Fibroblast of lung (primary cell): ENCODE measurements at places on chromosomes 6 and 20.

DNA sequence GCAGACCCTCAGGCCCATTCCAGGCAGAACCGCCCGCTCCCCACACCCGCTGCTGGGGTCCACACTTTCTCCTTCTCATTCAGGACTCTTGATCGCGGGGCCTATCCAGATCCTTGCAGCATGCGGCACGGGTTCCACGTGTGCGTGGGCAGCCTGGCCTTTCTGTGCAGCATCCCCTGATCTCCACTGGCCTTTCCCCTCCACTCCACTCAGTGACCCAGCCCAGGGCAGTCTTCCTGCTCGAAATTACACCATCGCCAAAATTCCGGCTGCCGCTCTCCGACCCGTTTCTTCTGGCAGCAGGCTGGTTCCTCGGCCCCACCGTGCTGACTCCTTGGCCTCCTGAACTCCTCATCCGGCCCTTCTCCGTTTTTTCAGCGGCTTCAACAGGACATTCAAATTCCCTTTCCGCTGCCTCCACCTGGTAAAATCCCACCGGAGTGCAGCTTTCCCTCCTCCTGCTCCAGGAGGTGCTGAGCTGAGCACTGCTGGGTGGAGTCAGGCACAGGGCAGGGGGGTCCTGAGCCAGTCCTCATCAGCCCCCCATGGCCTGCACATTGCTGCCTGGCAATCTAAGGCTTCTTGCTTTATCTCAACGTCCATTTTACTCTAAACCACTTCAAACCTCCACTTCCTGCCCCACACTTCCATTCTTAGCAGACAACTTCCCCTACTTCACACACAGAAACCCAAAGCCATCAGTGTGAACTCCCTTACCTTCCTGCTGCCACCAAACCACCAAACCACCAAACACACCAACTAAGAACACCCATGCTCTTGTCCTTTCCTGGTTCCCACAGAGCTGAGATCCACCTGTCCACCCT is 9.0 kb downstream of the SFT2D1 start:
- no peak for DNase-seq

- DNase-seq = no peak
Observed at GRCh38 chr6:170371588-170371987, 65.0 kb downstream of the FAM120B start.

- DNase-seq = peak; percentile 17
Observed at GRCh38 chr6:20610636-20611370, 76.5 kb downstream of the CDKAL1 start.

DNA sequence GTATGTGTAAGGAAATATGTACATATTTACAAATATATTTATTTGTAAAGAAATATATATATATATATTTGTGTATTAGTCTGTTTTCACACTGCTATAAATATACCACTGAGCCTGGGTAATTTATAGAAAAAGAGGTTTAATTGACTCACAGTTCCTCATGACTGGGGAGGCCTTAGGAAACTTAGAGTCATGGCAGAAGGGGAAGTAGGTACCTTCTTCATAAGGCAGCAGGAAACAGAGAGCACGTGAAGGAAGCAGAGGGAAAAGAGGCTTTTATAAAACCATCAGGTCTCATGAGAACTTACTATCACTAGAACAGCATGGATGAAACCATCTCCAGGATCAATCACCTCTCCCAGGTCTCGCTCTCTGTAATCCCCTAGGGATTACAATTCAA is 644.5 kb upstream of the HS3ST5 start:
- no peak for DNase-seq

DNA sequence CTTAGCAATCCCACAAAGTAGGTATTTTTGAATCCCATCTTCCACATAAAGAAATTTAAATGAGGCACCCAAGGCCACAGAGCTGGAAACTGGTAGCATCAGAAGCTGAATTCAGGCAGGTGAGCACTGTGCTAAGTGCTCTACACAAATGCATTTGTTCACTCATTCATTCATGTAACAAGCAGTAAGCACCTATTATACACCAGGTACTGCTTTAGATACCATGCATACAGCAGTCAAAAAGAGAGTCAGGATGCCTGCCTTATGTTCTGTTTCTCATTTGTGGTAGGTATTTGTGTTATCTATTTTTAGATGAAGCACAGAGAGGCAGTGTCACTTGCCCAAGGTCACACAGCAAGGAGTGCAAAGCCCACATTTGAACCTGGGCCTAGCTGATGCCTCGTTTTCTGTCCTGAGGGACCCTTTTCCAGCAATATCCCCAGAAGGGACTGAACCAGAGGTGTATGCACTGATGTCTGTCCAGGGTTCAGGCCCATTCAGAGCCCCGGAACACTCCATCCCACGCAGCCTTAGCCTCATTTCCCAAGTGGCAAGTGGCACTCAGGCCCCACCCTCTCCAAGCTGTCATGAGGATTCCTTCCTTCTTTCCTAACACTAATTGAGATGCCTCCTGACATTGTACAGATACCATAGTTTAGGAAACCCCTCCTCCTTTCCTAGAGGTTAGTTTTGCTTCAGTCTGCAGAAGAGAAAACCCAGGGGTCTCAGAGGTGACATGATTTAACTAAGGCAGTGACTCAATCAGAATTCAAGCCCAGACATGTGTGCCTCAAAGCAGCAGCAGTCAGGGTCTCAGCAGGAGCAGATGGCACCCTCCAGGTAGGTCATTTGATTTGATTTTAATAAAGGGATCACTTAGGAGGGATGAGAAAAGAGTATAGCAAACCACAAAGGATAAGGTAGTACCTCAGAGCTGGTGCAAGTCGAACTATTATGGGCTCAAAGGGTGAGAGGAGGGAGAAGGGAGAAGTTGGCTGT is 61.2 kb upstream of the SIRPA start:
- DNase-seq = no peak

DNA sequence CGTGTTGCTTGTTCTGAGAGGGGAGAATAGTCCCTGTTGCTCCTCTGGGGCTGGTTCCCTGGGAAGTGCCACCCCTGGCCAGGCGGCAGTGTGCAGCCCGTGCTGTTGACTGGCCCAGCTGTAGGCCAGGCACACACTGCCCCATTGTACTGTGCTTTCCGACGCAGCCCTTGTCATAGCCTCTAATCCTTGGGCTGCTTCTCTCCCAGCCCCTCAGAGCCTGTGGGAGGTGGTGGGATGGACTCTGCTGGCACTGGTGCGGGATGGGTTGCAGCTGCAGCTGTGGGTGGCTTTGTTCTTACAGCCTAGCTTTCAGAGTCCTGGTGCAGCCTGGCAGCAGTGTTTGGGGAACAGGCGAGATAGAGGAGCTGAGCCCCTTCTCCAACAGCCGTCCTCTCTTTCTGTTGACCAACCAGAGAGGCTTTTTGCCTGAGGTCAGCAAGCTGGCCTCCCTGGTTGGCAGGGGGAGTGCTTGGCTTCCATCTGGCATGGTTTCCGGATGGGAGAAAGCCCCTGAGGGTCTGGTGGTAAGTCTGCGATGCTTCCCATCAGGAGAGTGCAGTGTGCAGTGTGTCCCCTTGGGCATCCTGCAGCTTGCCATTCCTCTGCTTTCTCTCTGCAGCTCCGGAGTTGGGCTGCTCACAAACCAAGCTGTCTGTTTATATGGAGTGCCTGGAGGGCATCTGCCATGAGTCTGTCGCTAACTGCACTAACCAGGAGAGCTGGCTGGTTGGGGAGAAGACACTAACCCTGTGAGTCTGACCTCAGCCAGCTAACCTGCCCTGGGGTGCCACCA is 12.1 kb downstream of the TJAP1 start:
- DNase-seq = no peak

- no peak for DNase-seq
Observed at GRCh38 chr6:78896227-78896626, 28.9 kb downstream of the IRAK1BP1 start.

DNA sequence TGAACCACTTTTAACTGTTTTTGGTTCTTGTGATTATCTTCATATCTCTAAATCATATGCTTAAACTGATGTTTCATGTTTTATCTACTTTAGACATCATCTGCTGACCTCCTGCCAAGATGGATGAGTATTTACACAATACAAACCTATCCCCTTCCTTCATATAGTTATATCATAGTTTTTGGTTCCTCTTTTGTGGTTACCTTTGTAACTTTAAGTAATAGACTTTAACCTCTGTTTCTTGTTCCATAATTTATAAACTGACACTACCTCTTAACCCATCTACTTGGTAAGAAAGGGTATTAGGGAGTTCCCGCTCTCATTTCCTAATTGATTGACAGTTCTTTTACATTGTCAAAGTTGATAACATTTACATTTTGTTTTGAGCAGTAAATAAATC is 11.9 kb downstream of the PCMT1 start:
- DNase-seq = no peak

GRCh38 chr6:127481111-127481510 is 21.9 kb upstream of the KIAA0408 start:
- DNase-seq = no peak

- no peak for DNase-seq
Observed at GRCh38 chr6:147709396-147710272, 201.1 kb downstream of the SAMD5 start.

DNA sequence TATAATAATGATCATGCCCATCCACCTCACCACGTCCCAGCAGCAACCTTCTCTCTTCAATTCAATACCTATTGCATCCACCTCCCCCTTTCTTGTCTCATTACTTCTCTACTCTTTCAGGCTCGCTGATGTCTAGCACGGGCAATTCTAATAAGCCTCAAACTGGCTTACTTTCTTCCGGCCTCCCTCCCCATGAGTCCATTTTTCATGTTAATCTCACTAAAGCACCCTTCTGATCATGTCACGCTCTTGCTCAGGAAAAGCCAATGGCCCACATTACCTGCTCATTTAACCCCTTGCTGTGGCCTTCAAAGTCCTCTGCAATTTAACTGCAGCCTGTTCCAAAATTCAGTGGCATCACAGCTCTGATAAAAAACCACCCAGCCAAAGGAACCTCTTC is 105.1 kb downstream of the UTRN start:
- DNase-seq = no peak

DNA sequence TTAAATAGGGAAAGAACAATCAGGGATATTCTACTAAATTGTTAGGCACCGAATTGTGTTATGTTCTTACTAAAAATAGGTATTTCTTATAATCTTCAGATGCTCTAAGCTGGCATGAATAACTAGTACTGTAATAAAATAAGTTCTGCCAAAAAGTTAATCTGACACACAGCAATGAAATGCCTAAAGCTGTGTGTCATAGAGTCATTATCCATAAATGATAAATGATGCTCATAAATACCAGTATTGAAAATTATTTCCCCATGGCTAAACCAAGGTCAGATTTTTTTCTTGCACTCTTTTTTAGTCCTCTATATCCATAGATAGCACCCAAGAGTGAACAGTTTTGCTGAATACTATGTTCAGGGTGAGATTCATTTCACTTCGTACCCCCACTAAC is 11.7 kb upstream of the PRIM2 start:
- DNase-seq = peak; percentile 42

DNA sequence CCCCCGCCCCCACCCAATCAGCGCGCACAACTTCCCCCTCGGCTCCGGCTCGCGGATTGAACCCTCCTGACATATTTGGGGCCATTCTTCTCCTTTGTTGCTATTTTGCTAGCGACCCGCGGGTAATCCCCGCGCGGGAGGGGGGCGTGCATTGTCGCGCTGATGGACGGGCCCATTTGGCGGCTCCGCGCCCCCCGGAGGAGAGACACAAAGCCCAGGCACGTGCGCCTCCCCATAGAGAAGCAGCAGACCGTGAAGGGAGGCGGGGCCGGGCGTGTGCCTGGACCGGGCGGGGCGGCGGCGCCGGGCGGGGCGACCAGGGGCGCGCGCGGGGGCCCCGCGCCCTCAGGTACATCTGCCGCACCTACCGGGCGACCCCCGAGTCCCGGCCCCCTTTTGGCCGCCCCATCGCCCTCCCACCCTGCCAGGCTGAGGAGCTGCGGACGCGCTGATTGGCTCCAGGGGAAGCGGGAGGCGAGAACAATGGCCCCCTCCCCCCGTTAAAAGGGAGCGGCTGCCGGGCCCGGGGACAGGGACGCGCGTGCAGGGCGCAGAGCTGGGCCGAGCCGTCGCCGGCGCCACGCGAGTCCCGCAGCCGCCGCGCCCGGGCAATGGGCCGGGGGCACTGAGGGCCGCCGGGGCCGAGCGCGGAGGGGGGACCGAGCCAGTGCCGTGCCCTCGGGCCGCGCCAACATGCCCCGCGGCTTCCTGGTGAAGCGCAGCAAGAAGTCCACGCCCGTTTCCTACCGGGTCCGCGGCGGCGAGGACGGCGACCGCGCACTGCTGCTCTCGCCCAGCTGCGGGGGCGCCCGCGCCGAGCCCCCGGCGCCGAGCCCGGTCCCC is at the start of gene INSM1:
TSS of gene INSM1 (plus strand) at position 530 of the 843 bp plus-strand sequence. CDS start at position 694, 164 bp downstream.
- DNase-seq = no peak

DNA sequence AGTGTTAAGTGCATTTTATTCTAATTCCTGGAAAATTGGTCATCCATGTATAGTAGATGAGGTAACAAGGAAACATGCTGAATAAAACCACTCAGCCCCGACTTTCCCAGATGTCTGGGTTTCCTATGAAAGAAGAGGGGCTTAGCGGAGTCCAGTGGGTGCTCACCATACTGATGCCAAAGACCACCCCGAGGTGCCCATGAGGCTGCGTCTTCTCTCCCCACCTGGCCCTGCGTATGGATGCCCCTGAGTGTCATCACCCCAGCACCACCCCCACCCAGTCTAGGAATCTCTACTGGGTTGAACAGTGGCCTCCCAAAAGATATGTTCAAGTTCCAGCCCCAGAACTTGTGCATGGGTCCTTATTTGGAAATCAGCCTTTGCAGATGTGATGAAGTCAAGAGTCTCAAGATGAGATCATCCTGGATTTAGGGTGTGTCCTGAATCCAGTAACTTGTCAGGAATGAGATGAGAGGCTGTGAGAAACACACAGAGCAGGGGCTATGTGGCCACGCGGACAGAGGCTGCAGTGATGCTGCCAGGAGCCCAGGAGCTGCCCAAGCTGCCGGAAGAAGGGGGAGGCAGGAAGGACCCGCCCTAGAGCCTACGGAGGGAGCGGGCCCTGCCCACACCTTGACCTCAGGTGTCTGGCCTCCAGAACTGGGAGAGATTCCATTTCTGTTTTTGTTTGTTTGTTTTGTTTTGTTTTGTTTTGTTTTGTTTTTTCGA is 124.6 kb upstream of the CDH4 start:
- peak; percentile 91 for DNase-seq

- DNase-seq = no peak
Observed at GRCh38 chr6:123869334-123869733, 65.7 kb downstream of the NKAIN2 start.

- no peak for DNase-seq
Observed at GRCh38 chr6:149046164-149046821, 271.2 kb upstream of the TAB2 start.

DNA sequence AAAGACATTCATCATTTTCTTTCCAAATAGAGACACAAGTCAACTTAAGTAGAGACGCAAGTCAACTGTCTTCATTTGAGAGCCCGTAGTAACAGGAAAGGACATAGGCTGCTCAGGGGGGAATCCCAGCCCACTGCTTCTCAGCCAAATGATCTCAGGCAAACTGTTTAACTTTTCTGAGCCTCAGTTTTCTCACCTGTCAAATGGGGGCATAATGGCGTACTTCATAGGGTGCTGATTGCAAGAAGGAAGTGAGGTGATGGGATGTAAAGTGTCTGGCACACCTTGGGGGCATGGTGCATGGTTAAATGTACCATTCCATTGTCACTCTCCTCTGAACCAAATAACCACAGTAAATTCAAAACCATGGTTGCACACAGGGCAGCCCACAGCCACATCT is 96.5 kb downstream of the EYA2 start:
- DNase-seq = no peak

- DNase-seq = no peak
Observed at GRCh38 chr20:30816182-30816645, 441.2 kb upstream of the DEFB115 start.
